EL (cell line): ENCODE measurements at places on chromosomes 16 and 17.
A peak's percentile ranks its signal among the peaks of the same experiment; 100 is the strongest.

DNA sequence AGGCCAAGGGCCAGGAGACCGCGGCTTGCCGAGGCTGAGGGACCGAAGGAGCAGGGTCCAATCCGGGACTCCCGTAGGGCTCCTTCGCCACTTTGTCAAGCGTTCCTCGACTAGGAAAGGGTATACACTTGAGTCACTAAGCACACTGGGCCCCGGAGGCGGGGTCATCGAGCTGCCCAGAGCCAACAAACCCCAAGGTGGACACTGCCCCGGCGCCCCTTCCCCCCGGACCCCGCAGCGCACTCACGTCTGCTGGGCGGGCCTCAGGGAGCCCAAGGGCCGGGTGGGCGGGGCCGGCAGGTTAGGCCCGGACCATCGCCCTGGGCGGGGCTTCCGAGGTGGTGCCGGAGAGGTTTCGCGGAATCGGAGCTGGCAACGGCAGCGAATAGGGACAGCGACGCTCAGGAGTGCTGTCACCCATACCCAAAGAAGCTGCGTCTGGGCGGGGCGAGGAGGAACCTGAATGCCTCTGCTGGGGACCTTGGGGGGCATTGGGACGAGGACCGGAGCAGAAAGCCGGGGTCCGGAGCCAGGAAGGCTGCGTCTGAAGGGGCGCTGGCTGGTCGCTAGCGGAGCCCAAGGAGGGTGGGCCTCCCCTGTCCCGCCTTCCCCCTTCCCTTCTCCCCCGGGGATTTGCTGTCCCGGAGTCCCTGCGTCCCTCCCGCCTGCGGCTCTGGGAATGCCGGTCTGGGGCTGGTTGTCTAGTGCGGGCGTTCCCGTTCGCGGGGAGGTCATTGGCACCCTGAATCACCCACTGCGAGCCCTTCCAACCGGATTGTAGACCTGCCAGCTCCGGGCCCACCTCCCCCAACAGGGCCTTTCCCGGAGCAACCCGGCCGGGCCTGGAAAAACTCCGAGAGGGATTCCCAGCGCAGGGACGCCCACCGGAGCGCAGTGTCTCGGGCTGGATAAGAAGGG is 118.2 kb upstream of the SMURF2 start:
- DNase-seq, result peak; percentile 47

GRCh38 chr16:84340325-84341040 is 27.9 kb upstream of the ATP2C2 start:
- DNase-seq, result no peak

GRCh38 chr16:74501484-74502478 is 80.5 kb upstream of the CLEC18B start:
- no peak for DNase-seq

GRCh38 chr16:84687715-84688114 is 12.1 kb upstream of the USP10 start:
- DNase-seq, result peak; percentile 86

- no peak for DNase-seq
Observed at GRCh38 chr16:12078405-12079280, 102.1 kb downstream of the SNX29 start.

DNA sequence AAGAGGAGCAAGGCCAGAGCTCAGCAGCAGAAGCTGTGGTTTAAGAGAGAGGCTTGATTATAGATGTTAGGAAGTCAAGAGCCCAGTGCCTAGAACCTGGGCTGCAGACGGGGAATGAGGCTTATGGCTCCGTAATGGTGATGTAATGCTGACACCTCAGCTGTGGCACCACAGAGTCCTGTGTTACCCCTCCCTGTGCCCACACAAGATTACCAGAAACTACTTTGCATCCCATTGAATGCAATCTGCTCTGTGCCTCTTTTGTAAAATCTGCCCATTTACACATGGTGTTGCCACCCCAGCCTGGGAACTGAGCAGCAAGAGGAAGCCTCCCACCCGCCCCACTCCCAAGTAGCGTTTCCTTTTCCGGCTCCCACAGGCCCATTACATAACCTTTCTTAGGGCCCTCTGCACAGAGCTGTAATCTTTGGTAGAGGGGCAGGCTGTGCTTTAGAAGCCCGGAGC is 57.0 kb downstream of the PITPNC1 start:
- no peak for DNase-seq

GRCh38 chr17:76966016-76966415 is 97.8 kb downstream of the MGAT5B start:
- no peak for DNase-seq

GRCh38 chr16:19168371-19169081 is 486 bp downstream of the SYT17 start:
- DNase-seq, result no peak

- DNase-seq, result no peak
Observed at GRCh38 chr16:9165681-9166080, 74.2 kb downstream of the HAPSTR1 start.

DNA sequence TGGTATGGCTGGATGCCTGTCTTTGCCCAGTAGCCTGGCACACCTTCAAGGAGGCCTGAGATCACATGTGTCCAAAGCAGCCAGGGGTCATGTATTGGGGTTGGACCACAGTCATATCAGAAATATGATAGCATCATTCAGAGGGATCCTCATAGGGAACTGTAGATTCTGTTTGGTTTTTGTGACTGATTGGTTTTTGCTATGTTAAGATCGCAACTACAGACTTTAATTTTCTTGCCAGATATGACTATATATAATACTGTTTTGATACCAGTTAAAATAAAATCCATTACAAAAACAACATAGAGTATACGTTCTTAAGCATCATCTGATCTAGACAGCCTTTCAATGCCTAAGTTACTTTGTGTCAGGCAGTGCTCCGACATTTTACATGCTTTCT is 11.8 kb upstream of the SMPD3 start:
- no peak for DNase-seq

- no peak for DNase-seq
Observed at GRCh38 chr16:53372992-53373871, 61.0 kb upstream of the RBL2 start.

DNA sequence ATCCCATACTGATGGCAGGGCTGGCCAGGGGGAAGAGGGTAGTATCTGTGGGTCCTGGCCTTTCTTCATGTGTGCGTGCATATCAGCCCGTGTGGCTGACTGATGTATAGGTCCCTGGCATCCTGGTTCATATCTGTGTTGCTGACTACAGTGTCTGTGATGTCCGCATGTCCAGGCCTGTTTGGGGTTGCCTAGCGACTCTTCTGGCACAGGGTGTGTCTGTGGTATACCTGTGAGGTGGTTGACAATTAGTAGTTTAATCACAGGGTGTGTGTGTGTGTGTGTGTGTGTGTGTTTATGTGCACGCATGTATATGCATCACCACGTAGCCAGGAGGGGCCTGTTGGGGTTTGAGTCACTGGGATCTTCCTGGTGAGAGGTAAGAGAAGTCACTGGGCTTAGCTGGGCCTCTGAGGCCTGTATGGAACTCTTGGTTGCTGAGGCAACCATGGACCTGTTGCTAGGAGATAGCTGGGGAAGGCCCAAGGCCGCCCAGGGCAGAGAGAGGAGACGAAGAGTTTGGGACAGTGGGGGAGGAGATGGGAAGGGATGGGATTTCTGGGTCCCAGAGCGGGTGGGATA is 603 bp upstream of the TMEM95 start:
- DNase-seq, result peak; percentile 50

DNA sequence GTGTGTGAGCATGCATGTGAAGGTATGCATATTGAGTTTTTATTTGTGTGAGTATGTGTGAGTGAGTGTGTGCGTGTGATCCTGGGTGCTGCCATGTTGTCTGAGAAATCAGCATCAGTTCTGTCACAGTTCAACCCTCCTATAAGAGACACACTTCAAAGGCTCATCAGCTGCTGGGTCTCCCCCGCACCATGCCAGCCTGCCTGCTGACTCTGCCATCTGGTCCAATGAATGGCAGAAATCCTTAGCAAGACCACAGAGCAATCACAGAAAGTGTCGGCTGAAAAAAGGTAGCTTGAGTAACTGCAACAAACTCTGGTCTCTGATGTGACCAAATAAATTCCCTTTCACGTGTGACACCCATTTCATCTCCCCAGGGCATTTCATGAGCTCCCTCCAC is 381.8 kb upstream of the MAF start:
- no peak for DNase-seq

- no peak for DNase-seq
Observed at GRCh38 chr17:67125417-67125816, 81.1 kb downstream of the CACNG1 start.

GRCh38 chr16:17106243-17106791 is 364.4 kb downstream of the XYLT1 start:
- no peak for DNase-seq

- DNase-seq, result no peak
Observed at GRCh38 chr17:33811984-33812577, 443.0 kb upstream of the CCL2 start.

DNA sequence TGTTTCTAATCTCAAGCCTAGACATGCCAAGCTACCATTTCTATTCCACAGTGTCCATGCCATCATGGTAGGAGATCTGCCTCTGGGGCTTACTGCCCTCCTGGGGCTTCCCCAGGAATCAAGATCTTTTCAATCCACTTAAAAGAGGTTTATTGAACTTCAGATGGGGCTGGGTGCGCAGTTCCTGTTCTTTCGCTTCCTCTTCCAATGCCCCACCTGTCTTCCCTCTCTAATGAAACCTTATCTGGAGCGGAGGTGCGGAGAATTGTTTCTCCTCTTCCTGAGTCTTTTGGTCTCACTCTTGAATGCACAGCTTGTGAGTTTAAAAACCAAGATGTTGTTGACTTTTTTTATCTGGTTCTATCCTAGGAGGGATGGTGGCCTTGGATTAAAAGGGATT is 30.4 kb upstream of the METTL16 start:
- DNase-seq, result no peak
